CD4-positive, alpha-beta T cell (primary cell): ENCODE measurements at places on chromosomes 4 and X. TPM values are rescaled to one million over a fixed set of nuclear protein-coding genes. Genes with fewer than 3 reads are reported as not detected.

Gene SYNPO2
- 0.22 TPM for total RNA-seq

Gene FOXR2
- total RNA-seq: not detected

Gene CXCL8
- 11.4 TPM for total RNA-seq

Gene PALLD
- total RNA-seq: 0.78 TPM

Gene GUCY1A1
- total RNA-seq: not detected

Gene UNC5C
- not detected for total RNA-seq

Gene ARHGAP10
- 5.6 TPM for total RNA-seq

Gene STPG2
- total RNA-seq: 0.22 TPM

Gene CCNA2
- 0.41 TPM for total RNA-seq

Gene FREM3
- not detected for total RNA-seq

Gene FUNDC1
- total RNA-seq: 5.4 TPM

Gene TASL
- 0.41 TPM for total RNA-seq

Gene CDX4
- total RNA-seq: not detected

Gene NR3C2
- 31.6 TPM for total RNA-seq

Gene IL13RA2
- total RNA-seq: not detected

Gene ZAR1
- total RNA-seq: not detected

Gene ETFDH
- 12.7 TPM for total RNA-seq

Gene GYG2
- total RNA-seq: not detected

Gene UGT2B10
- total RNA-seq: not detected

Gene BST1
- total RNA-seq: 1.0 TPM

Gene PPP1R2C
- not detected for total RNA-seq

Gene FRAS1
- not detected for total RNA-seq

Gene IGBP1
- 63.7 TPM for total RNA-seq

Gene WAS
- 67.4 TPM for total RNA-seq
